ENCODE measurements at places on chromosomes 1 and 21.

- no peak for DNase-seq
Observed at GRCh38 chr1:246434335-246434734, 72.7 kb downstream of the SMYD3 start.

GRCh38 chr1:16298653-16299052 is 53.6 kb downstream of the FBXO42 start:
- DNase-seq = no peak

DNA sequence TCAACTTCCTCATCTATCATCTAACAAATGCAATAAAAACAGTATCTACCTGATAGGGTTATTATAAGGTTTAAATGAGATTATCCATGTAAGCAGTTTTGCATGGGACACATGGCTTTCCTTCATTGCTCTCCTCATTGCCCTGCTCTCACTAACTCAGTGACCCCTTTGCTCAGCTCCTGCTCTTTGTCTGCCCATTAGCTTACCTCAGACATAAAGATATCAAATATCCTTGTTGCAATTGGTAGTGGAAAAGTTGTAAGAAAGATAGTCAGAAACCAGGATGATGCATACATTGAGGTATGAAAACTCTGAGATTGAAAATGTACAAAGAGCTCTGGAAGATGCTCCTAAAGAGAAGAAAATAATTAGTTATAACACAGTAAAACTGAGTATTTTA is 89.8 kb downstream of the EVI5 start:
- DNase-seq = no peak

- no peak for DNase-seq
Observed at GRCh38 chr1:78831731-78832360, 174.7 kb downstream of the ADGRL4 start.

GRCh38 chr1:218259800-218260199 is 25.3 kb upstream of the RRP15 start:
- DNase-seq = no peak
